ENCODE measurements at places on chromosomes 13 and 19. TPM values are rescaled to one million over a fixed set of nuclear protein-coding genes. Genes with fewer than 3 reads are reported as not detected.

DNA sequence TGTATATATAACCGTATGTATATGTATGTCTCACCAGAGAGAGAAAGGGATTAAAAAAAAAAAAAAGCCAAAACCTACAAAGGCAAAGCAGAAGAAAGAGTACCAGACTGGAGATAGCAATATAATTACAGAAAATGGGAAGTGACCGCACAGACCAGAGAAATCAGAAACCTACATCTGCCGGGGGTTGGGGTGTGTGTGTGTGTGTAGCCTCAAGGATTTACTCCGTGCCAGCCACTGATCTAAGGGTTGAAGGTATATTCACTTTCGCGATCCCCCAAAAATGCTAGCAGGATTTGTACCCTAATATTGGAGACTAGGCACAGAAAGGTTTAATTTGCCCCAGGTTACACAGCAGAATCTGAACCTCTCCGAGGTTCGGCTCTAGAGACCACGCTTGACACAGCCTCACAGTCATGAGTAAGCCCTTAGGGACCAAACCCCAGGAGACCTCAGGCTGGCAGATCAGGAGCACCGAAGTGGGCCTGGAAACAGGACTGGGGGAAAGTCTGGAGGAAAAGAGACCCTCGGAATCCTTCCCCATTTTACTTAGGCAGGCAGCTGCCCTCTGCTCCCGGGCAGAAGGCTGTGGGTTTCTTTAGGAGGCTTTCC lies 14.8 kb downstream of the ARL11 start:
- DNase-seq: no peak

DNA sequence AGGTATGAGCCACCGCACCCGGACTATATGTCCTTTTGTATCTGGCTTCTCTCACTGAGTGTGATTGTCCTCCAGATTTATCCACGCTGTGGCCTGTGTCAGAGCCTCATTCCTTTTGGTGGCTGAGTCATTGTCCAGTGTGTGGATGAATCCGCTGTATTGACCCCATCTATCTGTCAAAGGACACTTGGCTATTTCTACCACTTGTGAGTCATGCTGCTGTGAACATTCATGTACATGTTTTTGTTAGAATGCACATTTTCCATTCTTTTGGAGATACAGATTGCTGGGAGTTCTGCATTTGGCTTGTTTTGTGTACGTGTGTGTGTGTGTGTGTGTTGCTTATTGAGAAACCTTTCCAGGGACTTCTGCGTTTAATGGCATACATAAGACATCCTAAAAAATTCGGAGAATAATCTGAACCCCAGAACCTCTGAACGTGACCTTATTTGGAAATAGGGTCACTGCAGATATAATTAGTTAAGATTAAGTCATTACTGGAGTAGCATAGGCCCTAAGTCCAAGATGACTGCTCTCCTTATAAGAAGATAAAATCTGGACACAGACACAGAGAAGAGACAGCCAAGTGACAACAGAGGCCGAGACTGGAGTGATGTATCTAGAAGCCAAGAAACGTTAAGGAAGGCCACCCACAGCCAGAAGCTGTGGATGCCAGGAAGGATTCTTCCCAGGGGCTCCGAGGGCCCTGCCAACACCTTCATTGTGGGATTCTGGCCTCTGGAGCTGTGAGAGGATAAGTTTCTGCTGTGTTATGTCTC lies 4.9 kb upstream of the GIPC3 start:
- DNase-seq: no peak

GRCh38 chr13:110351636-110352420 lies 44.7 kb downstream of the COL4A2 start:
- no peak for DNase-seq

GRCh38 chr13:40341501-40341900 lies 324.9 kb downstream of the FOXO1 start:
- no peak for DNase-seq

- no peak for DNase-seq
Measured at GRCh38 chr13:76822698-76823267, 63.4 kb downstream of the KCTD12 start.

- peak; percentile 58 for DNase-seq
Measured at GRCh38 chr19:1177322-1178114, 3.5 kb upstream of the SBNO2 start.

- no peak for DNase-seq
Measured at GRCh38 chr19:46441866-46442265, 13.1 kb upstream of the PNMA8C start.

GRCh38 chr13:63381078-63381859 lies 1965.6 kb upstream of the PCDH20 start:
- no peak for DNase-seq

GRCh38 chr13:100836711-100837110 lies 162.1 kb upstream of the TMTC4 start:
- no peak for DNase-seq

GRCh38 chr13:99014522-99014921 lies 36.7 kb upstream of the DOCK9 start:
- no peak for DNase-seq

GRCh38 chr13:79081942-79082341 lies 324.1 kb downstream of the RBM26 start:
- no peak for DNase-seq

DNA sequence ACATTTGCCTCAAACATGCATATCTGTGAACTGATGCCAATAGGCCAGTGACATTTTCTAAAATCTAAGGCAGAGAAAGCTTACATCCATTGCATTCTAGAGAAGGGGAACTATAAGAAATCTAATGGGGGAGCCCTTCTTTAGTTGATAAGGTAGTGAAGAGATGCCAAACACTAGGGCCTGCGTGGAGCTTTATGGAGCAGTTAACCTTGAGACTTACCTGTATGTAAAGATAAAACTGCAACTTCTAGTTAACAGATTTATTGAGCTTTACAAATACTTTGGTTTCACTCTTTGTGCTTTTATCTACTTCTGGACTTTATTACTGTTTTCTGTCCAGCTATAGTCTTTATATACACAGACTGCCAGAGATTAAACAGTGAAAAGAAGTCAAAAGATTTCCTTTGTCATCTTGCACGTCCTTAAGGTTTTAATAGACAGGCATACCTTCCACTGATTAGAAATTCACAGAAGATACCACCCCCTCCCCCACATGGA lies 457.6 kb downstream of the KLF12 start:
- no peak for DNase-seq

GRCh38 chr19:16586991-16587832 lies 15.0 kb upstream of the SLC35E1 start:
- no peak for DNase-seq

DNA sequence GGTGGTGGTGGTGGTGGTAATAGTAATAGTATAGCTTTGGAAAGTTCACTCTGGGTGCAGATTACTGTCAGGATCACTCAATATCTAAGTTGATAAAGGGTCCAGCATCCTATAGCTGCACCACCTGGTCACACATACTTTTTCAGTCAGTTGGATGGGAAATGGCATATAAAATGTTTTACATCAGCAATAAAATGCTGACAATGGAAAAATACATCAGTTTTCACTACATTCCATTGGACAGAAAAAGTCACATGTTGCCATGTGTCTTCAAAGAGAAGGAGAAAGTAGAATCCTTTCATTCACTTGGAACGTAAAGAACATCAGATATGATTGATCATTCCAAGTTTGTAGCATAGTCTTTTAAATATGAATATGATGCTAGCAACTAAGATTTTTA lies 481.4 kb downstream of the SLITRK6 start:
- DNase-seq: no peak

RNF126 gene
- polyA plus RNA-seq: 72.1 TPM

SPIB gene
- polyA plus RNA-seq: 0.05 TPM

NLRP5 gene
- not detected for polyA plus RNA-seq

ZFP28 gene
- 7.0 TPM for polyA plus RNA-seq

MUC16 gene
- 0.01 TPM for polyA plus RNA-seq

ZNF429 gene
- polyA plus RNA-seq: 8.4 TPM

RFPL4AL1 gene
- not detected for polyA plus RNA-seq

RNF17 gene
- polyA plus RNA-seq: not detected

YJEFN3 gene
- 2.9 TPM for polyA plus RNA-seq

JSRP1 gene
- polyA plus RNA-seq: 130 TPM

Measured in psoas muscle (tissue), 8 donors.